ENCODE measurements at places on chromosomes 5 and 9.
A peak's percentile ranks its signal among the peaks of the same experiment; 100 is the strongest.

DNA sequence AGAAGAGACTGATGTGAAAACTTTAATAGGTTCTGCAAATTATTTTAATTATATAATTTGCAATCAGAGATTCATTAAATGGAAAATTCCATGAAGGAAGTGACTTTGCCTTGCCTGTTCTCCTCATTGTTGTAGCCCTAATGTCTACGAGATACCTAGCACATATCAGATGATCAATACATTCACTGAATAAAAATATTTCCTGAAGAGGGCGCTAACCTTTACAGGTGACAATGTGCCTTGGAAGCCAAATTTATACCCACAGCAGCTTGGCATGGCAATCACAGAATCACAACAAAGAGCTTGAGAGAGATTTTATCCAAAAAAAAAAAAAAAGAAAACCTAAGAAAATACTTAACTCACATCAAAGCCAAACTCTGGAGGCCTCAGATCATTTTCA is 17.4 kb downstream of the HAUS6 start:
- DNase-seq = no peak

DNA sequence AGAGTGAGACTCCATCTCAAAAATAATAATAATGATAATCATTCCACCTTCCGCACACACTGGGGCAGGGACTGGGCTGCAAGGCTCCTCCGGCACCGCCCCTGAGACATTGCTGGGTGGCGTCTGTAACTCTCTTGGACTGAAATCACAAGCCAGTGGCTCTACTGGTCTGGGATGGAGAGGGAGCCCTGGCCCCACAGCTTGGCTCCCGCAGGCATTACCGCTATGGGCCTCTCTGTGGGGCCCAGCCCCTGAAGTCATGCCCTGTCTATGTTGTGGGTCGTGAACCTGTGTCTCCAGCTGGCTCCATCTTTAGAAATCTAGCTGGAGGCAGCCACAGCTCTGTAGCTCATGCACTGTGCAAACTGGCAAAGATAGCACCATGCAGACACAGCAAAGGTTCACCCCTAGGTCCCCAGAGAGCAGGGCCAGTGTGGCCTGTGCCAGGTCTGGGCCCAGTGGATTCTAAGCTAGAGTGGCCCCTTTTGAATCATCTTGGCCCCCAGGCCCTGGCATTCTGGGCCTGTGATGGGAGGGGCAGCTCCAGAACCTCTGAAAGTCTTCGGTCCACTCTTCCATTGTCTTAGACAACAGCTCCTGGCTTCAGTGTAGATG is 36.1 kb upstream of the COL5A1 start:
- DNase-seq = peak; percentile 3

- no peak for DNase-seq
Measured at GRCh38 chr9:34158362-34158869, 20.4 kb upstream of the UBAP1 start.

DNA sequence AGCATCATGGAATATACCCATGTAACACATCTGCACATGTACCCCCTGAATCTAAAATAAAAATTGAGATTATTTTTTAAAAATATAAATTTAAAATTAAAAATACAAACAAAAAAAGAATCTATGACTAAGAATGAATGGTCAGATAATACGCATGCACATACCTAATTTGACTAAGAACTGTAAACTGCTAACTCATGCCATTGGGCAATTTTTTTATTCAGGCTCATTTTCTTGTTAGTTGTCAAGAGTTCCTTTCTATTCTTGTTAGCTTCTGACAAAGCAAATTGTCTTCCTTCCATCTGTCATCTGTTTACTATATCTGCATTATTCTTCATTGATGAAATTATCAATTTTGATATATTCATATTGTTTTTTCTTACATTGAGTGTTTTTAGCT is 69.5 kb upstream of the HAND1 start:
- no peak for DNase-seq

GRCh38 chr5:25754895-25755294 is 1110.1 kb upstream of the CDH10 start:
- no peak for DNase-seq

DNA sequence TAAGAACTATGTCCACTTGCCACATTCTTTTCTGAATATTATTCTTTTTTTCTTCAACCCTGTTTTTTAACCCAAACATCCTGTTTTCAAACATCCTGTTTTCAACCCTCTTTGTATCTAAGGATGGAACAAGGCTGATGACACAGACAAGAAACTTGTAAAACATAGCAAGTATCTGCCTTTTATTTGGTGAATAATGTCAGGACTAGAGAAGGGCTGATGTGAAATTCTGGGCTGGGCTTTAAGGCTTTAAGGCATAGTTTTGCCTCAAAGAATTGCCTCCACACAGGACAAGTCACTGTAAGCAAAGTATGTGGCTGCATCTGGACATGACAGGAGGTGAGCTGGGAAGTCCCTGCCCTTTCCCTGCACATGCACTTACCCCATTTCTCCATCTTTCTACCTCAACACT is 42.5 kb upstream of the RIC1 start:
- DNase-seq = peak; percentile 46
